SHP77 treated with DMSO at 0.1 percent for 48 hours (cell line): ENCODE measurements at places on chromosomes 4 and X.

DNA sequence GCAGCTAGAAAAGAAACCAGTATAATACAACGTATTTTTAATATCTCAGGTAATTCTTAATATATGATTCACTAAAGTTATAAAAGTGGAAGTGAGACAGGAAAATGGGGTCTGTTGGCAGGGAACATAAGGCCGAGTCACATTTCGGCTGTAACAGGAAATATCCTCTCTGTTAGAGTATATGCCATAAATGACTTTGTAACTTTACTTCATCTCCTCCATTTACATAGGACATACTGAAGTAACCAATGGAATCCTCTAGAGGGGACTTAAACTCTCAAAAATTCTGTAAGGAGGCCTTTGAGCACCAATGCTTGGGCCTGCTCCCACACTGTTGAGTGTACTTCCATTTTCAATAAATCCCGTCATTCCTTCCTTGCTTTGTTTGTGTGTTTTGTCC, 71.3 kb downstream of the ANKRD17 start:
- no peak for DNase-seq

- no peak for DNase-seq
Measured at GRCh38 chr4:14934704-14935390, 67.4 kb upstream of the CPEB2 start.

DNA sequence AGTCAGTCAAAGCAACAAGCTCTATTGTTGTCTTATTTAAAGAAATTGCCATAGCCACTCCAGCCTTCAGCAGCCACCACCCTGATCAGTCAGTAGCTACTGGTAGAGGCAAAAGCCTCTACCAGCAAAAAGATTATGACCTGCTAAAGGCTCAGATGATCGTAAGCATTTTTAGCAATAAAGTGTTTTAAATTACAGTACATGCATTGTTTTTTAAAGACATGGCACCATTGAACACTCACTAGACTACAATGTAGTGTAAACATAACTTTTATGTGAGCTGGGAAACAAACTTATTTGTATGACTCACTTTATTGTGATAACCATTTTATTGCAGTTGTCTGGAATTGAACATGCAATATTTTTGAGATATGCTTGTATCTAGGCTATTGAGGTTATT, 32.3 kb upstream of the DYNLT3 start:
- DNase-seq, result no peak

GRCh38 chr4:157221895-157222770, 1.6 kb downstream of the GRIA2 start:
- no peak for DNase-seq

- DNase-seq, result no peak
Measured at GRCh38 chrX:97050392-97050791, 166.7 kb downstream of the RPA4 start.

DNA sequence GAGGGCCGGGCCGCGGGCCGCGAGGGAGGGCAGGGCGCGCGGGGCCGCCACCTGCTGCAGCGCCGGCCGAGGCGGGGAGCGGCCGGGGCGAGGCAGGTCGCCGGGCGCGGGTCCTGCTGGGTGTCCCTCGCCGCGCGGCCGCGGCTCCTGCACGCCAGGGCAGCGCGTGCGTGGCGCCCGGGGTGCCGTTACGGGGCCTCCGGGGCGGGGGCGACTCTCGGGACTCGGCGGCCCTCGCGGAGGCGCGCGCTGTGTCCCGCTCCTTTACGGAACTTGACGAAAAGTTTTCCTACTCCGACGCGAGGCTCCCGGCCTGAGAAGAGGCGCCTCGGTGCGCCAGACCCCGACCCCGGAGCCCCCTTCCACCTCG, 329 bp downstream of the TBC1D14 start:
- no peak for DNase-seq

DNA sequence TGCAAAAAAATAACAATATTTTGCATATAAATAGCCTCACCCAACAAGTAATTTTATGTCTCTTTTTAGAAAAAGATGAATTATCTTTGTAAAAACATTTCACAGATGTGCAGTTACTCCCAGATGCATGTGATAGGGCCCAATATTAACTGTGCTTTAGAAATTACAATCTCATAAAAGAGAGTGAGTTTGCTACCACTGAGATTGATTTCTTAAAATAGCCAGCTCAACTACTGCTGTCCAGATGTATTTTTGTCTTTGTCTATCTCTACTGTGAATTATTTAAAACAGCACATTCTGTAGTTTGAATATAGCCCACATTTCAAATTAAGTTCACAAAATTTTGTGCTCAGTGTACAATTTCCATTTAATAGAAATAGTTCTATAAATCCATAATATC, 177.0 kb upstream of the TTC29 start:
- DNase-seq, result no peak

DNA sequence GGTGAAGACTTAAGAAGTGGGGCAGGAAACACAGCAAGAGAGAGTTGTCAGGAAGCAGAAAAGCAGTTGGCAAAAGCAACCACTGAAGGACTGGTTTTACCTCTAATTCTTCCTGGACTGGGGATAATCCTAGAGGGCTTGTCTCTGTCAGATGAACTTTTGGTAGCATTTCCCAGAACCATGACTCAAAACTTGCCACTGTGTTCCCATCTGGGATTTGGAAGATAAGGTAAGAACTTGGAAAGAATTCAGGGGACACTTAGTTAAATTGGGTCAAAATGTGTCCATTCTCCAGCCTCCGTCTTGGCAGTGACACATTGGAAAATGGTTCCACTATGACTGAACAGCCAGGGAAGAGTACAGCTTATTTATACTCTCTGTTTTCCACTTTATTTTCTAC, 55.7 kb downstream of the CD38 start:
- no peak for DNase-seq

DNA sequence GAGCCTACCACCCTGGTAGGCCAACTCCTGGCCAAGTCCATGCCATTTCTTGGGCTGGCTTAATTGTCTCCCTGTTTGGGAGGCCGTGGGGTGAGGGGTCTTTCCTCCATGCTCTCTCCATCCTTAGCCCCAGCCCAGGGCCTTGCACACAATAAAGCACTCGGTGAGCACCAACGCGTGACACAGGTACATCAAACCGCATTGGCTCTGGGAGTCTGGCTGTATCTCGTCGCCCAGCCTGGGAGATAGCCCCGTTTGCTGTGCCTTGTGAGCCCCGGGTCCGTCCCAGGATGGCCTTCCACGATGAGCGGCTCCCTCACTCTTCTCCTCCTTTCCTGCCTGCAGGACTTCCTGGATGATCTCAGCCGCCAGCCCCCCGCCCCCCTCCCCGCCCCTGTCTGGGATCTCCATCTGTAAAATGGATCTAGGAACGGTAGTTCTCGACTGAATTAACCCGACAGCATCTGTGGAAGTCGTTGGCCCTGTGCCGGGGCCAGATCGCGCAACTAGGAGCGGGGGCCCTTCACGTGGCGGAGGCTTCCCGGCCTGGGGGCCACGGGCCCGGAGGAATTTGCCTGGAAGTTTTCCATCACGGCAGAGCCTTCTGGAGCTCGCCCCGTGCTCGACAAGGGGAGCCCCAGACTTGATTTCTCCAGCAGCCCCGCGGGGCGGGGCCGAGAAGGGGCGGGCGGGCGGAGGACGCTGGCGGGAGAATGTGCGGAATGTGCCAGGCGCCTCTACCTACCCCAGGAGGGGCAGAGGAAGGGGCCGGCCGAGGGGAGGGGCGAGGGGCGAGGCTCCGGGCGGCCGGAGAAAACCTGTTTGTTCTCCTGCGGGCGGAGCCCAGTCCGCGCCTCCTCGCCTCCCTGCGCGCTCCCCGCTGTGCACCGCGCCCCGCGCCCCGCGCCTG, at the start of gene ZNF185:
Gene ZNF185, plus strand, starts transcription at position 846 of the 910 bp plus-strand sequence. CDS start 16,423 bp downstream, outside the sequence.
- DNase-seq, result no peak

DNA sequence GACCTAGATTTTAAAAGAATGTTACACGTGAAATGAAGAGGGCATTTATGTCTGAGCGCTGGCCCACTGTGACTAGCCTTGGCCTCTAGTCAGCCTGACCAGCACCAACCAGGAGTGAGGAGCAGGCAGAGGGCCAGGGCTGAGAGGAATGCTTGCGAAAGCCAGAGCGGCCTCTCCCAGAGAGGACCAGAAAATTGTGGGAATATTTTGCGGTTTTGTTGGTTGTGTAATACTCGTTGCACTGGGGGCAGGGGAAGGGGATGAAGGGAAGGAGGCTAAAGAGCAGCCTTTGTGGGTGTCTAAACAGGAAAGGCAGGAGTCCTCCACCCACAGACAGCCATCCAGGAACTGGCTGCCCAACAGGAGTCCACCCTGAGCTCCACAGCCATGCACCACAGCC, 3.8 kb downstream of the GABRE start:
- DNase-seq, result no peak

DNA sequence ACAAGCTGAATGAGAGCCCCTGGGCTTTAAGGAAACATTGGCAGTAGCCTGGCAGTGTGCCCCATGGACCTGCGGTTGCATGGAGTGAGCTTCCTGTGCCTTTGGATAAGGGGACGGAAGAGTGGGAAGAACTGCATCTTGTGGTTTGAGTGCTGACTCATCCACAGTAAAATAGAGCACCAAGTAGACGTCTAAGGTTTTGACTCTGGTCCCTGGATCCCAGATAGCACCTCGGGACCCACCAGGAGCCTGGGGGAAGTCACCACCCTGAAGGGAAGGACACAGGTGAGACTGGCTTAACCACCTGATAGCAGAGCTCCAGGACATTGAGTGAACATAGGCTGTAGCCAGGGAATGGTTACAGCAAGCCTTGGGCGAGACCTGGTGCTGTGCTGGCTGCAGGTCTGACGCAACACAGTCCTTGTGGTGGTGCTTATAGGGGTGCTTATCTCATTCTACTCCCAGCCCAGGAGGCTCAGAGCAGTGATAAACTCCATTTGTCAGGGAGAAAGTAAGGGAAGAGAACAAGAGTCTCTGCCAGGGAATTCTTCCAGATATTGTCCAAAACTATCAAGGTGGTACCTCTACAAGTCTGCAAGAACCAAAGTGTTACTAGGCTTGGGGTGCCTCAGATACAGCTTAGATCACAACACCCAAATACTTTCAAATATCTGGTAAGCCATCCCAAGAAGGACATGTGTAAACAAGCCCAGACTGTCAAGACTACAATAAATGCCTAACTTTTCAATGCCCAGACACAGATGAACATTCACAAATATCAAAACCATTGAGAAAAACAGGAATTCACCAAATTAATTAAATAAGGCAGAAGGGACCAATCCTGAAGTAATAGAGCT, 123.6 kb upstream of the TET2 start:
- DNase-seq, result no peak

DNA sequence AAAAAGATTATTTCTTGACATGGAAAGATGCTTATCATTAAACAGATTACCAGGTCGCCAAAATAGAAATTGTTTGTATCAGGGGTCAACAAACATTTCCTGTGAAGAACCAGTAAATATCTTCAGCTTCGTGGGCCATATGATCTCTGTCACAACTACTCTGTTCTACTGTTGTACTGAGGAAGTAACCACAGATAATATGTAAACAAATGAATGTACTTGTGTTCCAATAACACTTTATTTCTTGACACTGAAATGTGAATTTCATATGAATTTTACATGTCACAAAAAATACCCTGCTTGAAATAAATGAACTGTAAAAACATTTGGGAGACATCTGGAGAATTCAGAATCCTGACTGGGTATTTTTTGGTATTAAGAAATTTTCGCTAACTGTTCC, 4.7 kb upstream of the FHL1 start:
- DNase-seq, result no peak

DNA sequence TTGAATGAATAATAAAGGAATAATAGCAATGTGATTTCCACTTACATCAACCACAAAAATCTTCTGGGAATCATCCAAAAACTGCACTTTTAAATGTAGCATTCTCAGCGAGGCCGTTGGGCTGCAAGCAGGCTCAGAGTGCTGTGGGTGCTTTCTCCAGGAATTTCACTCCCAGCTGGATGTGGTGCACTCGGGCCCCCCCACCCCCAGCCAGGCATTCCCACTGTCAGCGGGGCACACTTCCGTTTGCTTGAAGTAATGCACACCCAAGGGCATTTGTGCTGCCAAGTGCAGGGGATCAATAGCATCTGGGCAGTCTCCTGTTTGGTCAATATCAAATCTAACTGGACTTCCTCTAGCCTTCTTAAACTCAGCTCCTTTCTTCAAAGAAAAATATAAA, at the start of gene FRMD7:
Gene FRMD7, minus strand, starts transcription at position 278 of the 400 bp plus-strand sequence. Its CDS starts 176 bp downstream, at position 102.
- no peak for DNase-seq

DNA sequence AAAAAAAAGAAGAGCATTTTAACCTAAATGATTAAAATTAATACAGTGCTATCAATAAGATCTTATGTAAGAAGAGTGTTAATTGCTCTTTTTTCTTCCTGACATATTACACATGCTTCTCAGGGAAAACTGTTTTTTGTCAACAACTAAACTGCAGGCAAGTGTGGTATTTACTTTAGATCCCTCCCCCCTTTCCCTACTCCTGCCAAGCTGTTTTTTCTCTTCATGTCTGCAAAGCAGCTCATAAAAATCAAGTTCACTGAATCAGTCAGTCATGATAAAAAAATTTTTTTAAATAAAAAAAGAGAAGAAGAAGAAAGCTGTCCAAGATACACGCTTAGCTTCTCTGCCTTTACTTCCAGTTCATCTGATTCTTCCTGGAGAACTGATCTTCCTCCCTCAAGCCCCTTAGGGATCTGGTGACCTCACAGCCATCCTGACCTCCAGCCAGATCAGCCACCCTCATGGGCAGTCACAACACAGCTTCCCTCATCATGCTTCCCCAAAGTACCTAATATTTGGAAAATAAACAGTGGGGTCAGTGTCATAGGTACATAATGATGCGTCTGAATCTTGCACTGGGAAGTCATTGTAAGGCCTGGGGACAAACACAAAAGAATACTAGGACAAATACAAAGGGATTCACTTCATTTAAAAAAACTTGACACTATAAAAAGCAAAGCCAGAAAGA, 87.0 kb downstream of the ZNF827 start:
- DNase-seq, result no peak

- no peak for DNase-seq
Measured at GRCh38 chr4:94285666-94286065, 57.0 kb downstream of the HPGDS start.

DNA sequence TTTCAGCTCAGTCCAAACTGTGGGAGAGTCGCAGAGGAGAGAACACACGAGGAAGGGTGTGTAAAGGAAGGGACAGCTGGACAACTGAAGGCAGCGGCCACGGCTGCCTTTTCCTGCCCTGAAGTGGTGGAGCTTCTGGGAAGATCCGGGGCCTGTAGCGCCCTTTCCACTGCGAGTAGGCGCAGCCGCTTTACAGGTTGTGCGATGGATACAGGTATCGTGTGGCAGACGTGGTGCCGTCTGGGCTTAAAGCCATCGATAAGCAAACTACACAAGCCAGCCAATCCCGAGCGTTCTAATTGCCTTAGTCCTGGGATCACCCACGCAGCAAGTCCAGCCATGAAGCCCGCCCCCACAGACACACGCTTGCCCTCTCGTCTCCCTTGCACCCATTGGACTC, 15.4 kb downstream of the NKX6-1 start:
- DNase-seq, result no peak

GRCh38 chr4:99714179-99714578, 56.6 kb upstream of the C4orf54 start:
- no peak for DNase-seq
